ENCODE measurements at places on chromosomes 12 and 14.

DNA sequence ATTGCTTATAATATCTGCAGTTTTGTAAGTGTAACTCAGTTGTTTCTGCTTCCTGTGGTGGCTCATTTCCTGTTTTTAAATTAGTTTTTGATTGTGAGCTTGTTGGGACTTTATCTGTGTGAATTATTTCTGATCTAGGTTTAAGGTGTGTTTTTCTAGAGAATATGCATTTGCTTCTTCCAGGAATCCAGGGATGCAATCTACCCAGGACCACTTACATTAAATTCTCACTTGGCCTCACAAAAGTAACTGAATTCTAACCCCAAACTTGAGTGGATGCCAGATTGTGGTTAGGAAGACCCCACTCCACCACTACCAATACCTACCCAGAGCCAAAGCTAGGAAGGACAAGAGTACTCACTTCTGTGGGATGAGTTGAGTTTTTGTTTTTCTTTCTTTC is 11.9 kb downstream of the STYX start:
- no peak for DNase-seq

- DNase-seq, result no peak
Measured at GRCh38 chr12:112844814-112845565, 53.4 kb downstream of the RPH3A start.

DNA sequence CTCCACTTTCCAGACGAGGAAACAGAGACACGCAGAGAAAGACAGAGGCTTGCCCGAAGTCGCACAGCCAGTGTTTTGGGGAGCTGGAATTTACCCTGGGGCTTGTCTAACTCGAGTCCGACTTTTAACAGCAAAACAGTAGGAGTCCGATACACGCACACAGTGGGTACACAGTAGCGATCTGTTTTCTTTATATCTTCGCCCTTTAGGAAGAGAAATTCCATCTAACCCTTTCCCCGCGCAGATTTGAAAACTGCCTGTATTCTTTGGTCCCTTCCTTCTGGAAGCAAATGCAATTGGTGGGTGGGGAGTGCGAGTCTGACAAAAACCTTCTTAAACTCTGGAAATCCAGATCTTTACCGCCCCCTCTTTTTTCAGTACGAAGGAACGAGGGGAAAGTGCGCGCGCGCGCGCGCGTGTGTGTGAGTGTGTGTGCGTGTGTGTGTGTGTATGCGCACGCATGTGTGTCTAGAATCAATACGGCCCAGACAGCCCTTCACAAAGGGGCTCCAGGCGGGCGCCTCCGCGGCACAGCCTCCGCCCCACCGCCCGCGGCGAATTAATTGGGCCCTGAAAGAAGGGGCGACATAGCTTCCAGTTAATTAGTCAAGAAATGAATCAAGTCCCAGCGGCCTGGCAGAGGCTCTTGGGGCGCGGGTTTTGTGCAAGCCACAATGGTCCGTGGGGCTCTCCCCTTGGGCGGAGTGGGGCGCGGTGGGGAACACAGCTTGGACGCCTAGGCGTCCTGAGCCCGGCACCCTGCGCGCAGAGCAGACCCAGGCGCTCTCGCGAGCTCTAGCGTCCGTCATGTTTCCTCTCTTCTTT is 14.0 kb upstream of the TBX3 start:
- DNase-seq, result no peak

DNA sequence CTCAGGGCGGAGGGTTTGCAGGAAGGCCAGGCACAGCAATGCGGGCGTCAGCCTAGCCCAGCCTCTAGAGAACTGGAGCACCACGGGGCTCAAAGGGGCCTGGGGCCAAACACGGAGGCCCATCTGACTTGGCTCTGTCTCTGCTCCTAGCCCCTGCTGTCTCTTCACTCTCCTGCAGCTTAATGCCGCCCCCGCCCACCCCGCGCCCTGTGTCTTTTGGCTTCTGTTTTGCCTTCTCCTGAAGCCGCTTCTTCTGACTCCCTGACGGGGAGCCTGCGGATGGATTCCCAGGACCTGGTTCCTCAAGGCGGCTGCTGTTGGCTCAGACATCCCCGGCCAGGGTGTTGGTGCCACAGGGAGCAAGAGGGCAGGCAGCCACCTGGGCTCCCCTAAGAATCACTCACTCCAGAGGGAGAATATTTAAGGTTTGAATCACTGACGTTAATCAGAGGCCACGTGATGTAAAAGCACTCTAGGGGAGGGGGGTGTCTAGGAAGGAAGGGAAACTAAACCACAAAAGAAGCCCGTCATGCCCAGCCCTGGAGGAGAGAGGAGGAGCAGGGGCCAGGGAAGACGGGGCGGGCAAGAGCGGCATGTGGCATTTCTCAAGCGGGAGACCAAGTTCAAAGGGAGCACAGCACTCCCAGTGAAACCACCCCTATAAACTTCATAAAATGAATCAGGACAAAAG is 36.9 kb upstream of the PRMT8 start:
- DNase-seq, result peak; percentile 79

DNA sequence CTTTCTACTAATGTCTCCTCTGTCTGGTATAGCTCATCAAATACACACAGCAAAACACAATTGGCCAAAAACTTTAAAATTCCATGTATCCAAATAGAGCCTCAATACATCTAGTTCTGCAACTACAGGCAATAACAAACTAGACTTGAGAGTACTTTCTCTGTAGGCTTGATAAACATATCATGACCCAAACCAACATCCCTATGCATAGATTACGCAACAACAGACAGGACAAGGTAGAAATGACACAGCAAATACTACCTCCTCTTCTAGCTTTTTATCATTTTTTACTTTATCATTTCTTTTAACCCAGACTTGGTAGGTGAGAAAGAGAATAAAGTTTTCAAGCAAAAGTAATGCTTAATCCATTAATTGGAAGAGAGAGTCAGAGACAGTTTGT is 41.8 kb downstream of the EML5 start:
- no peak for DNase-seq

DNA sequence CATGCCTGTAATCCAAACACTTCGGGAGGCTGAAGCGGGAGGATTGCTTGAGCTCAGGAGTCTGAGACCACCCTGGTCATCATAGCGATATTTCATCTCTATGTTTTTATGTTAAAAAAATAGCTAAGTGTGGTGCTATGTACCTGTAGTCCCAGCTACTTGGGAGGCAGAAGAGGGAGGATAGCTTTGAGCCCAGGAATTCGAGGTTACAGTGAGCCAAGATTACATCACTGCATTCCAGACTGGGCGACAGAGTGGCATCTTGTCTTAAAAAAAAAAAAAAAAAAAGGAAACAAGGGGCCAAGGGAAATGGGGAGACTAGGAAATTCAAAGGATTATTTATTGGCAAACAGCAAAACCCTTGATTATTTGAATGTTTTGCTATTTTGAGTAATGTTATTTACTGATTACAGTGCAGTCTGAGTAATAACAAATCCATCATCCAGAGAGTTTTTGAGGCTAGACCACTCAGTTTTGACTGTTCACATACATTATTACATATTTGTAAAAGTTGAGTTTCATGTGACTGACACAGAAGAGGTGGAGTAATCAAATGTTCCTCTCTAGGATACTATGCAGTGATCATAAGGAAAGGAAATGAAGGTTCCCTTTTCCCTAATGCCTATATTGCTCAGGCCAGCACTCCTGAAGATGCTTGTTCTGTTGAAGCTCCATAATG is 40.8 kb downstream of the PRKCH start:
- no peak for DNase-seq

DNA sequence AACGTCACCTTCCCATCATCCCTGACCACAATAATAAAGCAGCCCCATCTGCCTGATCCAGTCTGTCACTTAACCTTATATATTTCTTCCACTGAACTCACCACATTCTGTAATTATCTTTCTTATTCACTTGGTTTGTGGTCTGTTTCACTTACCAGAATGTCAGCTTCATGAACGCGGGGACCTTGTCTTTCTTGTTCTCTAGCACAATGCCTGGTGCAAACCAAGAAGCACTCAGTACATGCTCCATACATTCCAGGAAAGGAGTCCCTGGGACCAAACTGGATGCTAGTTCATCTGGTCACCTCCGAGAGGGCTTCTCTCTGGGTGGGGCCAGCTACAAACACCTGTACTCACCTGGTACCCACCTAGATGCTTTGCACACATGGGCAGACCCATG is 17.4 kb upstream of the ANKRD33 start:
- DNase-seq, result no peak

Measured in fibroblast of skin of right biceps (primary cell).